Chondrocyte (in vitro differentiated cells): ENCODE measurements at places on chromosomes 16 and 17. TPM values are rescaled to one million over a fixed set of nuclear protein-coding genes. Genes with fewer than 3 reads are reported as not detected.
A peak's percentile ranks its signal among the peaks of the same experiment; 100 is the strongest.

TBL3 gene
- 20.9 to 40.1 TPM (median 21.6 TPM) in 3 replicates for total RNA-seq

AANAT gene
- total RNA-seq, result not detected in 3 replicates

PCTP gene
- 6.6 to 8.8 TPM (median 8.2 TPM) in 3 replicates for total RNA-seq

- no peak for DNase-seq
These were observed 322.1 kb downstream of the MAP2K4 start for GRCh38 chr17:12342609-12343435.

GRCh38 chr16:75131081-75131480, 14.5 kb upstream of the LDHD start:
- no peak for DNase-seq

DNA sequence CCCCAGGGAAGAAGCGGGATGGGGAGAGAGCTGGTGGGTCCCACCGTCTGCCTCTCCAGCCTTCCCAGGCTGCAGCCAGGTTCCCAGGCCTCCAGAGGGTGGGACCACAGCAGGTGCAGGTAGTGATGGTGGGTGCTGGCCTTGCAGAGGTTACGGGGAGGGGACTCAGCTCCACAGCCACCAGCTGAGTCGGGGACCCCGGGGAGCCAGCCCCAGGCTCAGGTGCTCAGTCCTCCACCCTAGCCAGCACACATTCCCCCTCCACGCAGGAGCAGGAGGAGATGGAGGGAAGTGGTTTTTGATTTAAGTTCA, 5.0 kb downstream of the TP53I13 start:
- no peak for DNase-seq

- DNase-seq, result no peak
These were observed 397.4 kb downstream of the CA10 start for GRCh38 chr17:51761105-51761504.

DNA sequence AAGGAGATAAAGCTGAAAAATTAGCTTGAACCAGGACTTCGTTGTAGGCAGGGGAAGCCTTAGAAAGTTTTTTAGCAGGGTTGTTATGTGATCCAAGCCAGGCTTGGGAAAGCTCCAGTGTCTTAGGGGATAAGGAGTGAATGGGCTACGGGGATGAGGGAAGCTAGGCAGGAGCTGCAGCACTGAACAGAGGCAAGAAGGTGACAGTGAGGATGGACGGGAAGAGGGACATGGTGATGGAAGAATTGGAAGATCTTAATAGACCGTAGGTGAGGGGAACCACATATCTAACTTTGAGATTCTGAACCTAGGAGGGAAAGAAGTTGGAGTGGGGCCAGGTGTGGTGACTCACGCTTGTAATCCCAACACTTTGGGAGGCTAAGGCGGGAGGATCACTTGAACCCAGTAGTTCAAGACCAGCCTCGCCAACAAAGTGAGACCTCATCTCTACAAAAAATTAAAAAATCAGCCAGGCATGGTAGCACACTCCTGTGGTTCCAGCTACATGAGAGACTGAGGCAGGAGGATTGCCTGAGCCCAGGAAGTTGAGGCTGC, 3.2 kb downstream of the RHBDL3 start:
- no peak for DNase-seq

DNA sequence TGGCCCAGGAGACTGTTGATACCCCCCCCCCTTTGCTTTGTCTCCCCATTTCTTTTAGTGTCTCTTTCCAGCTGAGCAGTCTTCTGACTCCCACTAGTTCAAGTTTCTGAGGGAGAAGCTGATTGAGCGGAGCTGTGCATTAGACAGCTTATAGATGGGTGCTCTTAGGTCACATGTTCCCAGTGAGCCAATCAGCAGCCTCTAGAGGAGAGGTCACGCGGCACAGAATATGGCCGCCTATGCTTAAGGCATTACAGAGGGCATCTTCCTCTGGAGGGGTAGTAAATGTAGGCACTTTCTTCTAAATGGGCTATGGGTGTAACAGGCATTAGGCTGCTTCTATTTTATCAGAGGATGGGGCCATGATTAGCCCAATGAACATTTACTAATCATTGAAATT, 131.6 kb downstream of the CDH13 start:
- DNase-seq, result no peak

DNA sequence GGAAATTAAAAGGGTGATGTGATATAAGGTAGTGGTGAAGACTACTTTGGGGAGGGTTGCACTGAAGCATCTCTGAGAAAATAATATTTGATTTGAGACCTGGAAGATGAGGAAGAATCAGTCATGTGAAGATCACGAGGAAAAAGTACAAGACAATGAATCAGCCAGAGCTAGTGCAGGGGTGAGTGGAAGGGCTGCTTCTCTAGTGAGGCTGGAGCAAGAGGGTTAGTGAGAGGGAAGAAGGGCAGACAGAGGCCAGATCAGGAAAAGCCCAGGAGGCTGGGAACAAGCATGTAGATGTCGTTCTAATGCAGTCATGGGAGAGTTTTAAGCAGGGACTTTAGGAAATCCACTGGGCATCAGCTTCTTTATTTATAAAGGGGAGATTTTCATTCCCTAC, 504.2 kb upstream of the SALL1 start:
- no peak for DNase-seq

DNA sequence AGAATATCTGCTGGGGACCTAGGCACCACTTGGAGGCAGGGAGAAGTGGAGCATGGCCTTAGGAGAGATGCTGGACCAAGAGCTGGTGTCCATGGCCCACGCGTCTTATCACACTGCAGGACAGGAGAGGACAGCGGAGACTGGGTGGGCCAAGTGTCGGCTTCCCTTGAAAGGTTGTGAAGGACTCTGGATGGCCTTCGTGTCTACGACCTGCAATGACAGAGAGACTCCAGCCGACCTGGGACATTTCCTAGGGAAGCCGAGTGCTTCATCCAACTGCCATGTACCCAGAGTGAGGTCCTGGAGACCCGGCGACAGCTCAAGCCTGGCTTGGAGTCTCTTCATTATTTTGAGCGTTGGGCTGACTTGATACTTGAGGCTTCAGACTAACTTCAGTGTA, 20.5 kb downstream of the C1QTNF1 start:
- peak; percentile 90 for DNase-seq
